ENCODE measurements at places on chromosomes 12 and 14.

GRCh38 chr12:109770861-109771670 is 57.4 kb downstream of the FAM222A start:
- DNase-seq, result no peak

- DNase-seq, result no peak
These were observed 55.1 kb downstream of the IQSEC3 start for GRCh38 chr12:121647-122046.

GRCh38 chr14:86777963-86778602 is 1214.9 kb downstream of the GALC start:
- peak; percentile 35 for DNase-seq

DNA sequence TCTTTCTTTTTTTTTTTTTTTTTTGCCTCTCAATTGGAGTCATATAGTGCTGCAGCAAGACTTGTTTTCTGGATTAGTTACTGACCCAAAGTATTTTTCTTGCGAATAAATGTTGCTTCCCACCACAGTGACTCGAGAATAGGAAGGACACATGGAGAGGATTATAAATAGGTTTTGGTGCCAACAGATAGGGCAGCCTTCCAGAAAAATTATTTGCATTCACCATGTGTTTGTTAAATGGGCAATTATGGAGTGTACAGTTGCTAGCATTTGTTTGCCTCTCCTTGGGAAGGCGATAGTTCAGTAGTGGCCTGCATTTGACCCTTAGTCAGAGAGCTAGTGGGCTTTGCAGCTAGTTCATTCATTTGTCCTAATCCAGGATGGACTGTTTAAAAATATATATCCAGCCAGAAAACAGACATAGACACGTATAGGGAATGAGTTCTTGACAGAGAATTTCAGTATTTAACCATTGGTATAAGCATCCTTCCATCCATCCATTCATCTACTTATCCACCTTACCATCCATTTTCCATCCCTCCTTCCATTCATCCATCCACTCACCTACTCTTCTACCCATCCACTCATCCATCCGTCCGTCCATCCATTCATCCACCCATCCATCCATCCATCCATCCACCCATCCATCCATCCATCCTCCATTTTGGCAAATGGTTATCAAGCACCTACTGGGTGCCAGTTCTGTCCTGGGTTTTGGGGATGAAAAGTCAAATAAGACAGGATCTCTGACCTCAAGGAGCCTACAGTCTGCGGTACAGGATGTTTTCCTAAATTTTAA is 67.5 kb downstream of the CHST11 start:
- no peak for DNase-seq

GRCh38 chr14:75877292-75877691 is 104.5 kb downstream of the TGFB3 start:
- DNase-seq, result peak; percentile 92

DNA sequence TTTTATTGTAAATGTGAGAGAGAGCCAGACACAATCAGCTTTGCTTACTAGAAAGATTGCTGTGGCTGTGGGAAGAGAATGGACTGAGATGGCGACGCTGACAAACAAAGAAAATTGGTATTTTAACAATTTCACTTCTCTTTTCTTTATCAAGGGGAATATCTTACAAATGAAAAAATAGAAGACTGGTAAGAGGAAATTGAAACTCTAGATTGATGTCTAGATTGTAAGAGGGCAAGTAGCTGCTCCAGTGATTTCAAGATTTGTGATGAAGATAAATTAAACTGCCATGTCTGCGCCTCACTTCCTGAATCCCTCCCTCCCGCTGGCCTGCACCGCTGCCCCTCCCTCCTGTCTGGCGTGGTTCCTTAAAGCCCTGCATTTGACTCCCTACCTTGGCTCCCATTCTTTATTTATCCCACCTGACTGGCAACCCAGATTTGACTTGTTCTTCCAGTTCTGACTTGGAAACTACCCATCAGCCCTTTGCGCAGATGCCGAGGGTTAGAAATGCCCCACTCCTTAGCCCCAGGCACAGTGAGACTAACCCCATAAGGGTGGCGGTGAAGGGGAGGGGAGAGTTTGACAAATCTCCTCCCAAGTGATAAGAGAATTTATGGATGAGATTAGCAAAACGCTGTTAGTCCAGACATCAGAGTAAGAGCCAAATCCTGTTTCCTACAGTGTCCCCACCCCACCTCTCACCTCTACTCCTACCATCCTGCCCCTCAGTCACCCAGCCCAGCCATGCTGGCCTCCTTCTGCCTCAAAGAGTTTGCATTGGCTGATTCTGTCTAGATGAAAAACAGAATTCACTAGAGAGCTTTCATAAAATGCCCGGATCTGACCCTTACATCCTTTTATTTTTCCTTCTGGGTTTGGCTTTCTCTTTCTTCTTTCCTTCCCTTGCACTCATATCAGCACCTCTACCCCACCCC is 125.3 kb upstream of the ATF7IP start:
- no peak for DNase-seq

GRCh38 chr14:90617961-90618360 is 198.3 kb downstream of the TTC7B start:
- no peak for DNase-seq

GRCh38 chr12:107079172-107080011 is 14.0 kb downstream of the CRY1 start:
- peak; percentile 16 for DNase-seq

- DNase-seq, result no peak
These were observed 53.7 kb upstream of the SCAF11 start for GRCh38 chr12:46043972-46044520.

DNA sequence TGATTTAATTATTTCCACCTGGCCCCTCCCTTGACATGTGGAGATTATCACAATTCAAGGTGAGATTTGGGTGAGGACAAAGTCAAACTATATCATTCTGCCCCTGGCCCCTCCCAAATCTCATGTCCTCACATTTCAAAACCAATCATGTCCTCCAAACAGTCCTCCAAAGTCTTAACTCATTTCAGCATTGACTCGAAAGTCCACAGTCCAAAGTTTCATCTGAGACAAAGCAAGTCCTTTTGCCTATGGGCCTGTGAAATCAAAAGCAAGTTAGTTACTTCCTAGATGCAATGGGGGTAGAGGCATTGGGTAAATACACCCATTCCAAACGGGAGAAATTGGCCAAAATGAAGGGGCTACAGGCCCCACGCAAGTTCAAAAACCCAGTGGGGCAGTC is 31.1 kb upstream of the SPATA7 start:
- DNase-seq, result no peak

DNA sequence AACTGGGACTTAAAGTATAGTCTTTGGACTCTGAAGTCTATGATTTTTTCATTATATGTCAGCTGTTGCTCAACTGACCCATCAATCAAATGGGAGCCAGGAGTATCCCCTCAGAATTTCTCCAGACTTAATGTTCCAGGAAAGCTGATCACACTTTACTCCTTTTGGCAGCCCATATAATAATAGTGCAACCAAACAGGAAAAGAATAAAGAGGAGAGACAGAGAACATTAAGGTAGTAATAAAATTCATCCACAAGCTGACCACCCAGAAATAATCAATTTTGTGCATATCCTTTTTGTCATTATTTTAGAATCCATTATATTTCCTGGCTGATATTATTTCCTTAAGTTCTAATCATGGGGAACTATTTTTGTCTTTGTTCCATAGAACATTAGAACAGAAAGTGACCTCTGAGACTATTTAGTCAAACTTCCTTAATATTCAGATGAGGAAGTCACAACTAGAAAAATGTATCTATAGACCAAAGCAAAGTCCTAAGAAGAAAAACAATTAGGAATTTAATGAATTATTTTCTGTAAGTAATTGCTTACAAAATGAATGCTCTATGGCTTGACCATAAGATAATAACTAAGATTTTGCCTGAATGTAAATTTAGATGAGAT is 238.1 kb upstream of the SEL1L start:
- DNase-seq, result no peak

DNA sequence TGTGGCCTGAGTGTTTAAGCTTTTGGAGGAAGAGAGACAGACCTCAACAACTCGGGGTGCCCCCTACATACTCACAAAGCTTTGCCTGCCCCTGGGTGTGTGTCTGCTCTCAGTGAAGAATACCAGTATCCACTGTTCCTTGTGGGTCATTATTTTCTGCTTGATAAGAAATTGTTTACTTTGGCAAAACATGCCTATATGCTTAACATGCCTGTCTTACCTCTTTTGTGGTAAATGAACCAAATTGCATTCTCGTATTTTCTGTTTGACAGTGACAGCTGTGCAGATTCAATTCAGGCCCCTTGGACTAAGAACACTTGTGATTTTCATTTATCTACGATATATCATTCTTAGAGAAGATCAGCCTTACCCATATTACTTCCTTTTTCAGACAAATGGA is 50.6 kb upstream of the REP15 start:
- DNase-seq, result no peak

- DNase-seq, result peak; percentile 47
These were observed 42.5 kb upstream of the OTOGL start for GRCh38 chr12:80056845-80057244.

GRCh38 chr14:81219759-81220579 is 790 bp downstream of the GTF2A1 start:
- no peak for DNase-seq

DNA sequence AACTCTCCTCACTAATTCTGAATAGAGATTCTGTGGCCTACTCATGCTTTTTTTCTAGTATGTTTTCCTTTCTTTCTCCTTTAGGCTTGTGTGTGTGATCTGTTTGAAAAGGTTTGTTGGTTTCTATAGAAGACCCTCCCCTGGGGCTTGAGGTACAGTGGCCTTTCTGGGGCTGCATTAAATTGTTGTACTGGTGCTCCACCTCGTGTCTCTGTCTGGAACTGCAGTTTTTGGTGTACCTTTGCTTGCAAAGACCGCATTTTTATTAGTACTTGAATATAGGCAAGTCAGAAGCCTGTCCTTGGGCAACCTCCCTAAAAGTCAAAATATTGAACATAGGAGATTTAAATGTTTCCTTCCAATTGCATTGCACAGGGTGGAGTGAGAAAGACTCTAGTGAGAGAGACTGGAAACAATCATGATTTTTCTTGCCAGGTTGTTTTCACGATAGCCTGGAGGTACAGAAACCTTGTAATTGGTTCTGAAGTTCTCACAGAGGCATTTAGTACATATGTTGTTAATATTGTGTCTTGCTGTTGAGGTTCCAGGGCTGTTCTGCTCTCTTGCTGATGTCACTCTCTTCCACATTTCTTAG is 39.0 kb downstream of the SLCO1B1 start:
- peak; percentile 28 for DNase-seq

DNA sequence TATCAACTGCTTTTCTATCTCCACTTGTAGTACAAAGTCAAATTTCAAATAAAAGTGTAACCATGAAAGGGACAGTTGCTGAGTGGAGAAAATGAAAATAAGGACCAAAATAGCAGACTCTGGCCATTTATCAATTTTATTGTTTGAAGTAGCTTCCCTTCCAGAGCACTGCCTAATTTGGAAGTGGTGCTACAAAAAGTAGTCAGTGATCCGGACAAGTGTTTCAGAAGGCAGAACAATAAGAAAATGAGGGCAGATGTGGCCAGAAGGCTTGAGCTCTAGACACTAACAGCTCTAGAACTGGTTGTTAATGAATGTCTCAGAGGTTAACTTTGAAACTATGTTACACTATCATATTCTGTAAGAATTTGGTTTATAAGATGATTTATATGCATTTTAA is 48.9 kb downstream of the ABCC9 start:
- no peak for DNase-seq

DNA sequence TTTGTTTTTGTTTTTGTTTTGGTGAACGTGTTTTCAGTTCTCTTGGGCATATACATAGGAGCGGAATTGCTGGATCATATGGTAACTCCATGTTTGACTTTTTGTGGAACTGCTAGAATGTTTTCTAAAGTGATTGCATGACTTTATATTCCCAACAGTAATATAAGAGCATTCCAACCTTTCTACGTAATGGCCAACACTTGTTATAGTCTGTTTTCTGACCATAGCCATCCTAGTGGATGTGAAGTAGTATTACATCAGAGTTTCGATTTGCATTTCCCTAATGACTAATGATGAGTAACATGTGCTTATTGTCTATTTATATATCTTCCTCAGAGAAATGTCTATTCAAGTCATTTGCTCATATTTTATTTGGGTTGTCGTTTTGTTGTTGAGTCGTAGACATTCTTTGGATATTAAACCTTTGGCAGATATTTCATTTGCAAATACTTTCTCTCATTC is 268.7 kb downstream of the AEBP2 start:
- DNase-seq, result no peak

- no peak for DNase-seq
These were observed 66.4 kb downstream of the OTOGL start for GRCh38 chr12:80165746-80166145.
